ENCODE measurements at places on chromosomes 2 and 18.

- no peak for DNase-seq
These were observed 73.2 kb upstream of the NETO1 start for GRCh38 chr18:72940986-72941385.

DNA sequence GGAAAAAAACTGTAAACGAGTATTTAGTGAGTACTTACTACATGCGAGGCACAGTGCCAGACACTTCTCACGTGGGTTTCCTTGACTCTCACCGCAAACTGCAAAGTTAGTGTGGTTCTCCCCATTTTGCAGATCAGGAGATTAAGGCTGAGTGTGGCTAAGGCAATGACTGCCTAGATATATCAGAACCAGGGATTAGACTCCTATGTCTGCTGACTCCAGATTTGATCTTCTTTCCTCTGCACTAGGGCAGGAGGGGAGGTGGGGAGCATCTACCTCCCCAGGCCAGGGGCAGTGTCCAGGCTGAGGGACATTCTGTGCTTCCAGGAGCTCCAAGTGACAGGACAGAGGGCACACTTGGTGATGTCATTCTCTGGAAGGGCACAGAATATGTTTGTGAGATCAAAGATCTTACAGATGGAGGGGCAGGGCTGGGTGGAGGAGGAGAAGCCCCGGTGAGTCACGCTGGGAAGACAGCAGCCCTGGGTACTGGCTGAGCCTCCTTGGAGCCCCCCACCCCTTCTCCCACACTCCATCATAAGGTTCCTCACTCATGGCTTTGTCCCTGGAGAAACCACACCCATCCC, 92.4 kb downstream of the RHOB start:
- DNase-seq: no peak

- DNase-seq: no peak
These were observed 332.8 kb upstream of the RAB12 start for GRCh38 chr18:8276406-8276805.

DNA sequence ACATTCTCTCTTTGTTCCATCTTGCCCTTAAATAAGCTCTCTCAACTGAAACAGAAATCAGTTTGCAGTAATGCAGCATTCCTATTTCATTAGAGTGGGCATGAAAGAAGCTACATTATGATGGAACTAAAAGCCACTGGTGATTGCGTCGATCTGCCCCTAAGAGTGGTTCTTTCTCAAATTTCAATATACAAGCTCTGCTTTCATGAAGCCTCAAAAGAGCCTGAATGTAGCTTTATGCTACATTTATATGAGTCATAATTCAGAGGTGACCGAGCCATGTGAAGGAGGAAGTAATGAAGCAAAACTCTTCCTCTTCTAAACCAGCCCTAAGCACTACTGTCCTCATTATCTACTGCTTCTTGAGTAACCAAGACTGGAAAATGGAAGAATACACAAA, 64.8 kb upstream of the CYTIP start:
- peak; percentile 56 for DNase-seq

- no peak for DNase-seq
These were observed 89.1 kb downstream of the SCN2A start for GRCh38 chr2:165328272-165328671.

GRCh38 chr2:27897717-27898116, 7.2 kb downstream of the BABAM2 start:
- DNase-seq: peak; percentile 93

DNA sequence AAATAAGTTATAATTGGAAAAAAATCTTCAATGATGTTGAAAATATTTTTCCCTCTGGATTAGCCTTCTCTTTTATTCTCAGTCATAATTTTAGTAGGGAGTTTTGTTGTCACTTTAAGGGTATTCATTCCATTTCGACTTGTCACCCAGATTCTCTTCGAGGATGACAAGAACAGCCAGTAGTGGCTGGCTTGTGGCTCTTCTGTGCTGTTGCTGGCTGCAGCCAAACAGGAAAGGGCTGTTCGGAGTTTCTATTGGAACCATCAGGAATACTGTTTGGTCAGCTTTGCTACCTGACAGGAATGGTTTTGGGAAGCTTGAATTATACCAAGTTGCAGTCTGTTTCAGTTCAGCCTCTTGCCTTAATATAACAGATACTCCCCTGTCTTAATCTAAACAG, 41.6 kb downstream of the MGAT5 start:
- DNase-seq: no peak

DNA sequence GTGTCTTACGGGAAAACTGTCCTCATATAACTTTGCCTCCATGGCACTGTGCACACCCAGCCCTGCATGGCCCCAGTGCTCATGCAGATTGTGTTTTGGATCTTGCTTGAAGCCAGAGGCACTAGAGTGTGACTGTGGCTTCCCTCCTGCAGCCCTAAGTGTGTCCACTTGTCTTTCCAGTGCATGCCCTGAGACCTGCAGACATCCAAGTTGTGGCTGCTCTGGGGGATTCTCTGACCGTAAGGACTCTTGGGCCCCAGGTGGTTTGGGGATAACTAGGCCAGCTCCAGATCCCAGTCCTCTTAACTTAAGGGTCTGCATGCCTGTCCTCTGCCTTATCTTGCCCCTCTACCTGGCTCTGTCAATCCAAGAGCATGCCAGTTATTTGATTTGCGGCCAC, 96.6 kb downstream of the PLB1 start:
- no peak for DNase-seq

- DNase-seq: no peak
These were observed 22.7 kb downstream of the RPRM start for GRCh38 chr2:153455861-153456260.

DNA sequence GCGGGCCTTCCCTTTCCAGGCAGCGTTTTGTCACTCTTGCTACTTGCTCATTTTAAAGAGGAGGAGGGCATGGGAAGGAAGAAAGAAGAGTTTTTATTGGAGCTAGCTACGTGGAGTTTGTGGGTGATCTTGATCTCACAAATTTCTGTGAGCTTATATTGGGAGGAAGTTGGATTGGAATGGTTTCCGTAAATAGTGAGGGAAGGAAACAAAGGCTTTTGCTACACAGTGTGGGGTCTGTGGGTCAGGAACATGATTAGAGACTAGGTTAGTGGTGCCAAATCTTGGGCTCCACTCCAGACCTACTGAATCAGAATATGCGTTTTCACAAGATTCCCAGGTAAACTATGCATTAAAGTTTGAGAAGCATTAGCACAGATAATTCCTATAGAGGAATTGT, 8.1 kb downstream of the RALB start:
- DNase-seq: no peak

DNA sequence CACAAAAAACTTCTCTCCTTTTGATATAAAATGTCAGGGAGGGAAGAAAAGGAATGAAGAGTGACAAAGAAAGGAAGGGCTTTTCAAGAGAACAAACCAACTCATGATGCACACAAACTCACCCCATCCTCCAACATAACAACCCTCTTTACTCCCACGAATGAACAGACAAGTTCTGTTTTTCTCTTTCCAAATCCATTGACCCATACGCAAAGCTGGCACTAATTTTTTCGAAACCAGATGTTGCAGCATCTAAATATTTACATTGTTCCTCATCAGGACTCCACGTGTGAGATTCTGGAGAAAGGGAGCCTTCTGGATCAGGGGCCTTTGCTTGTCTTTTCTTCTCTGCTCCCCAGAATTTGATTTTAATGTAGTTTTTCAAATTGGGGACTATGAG, 143.3 kb upstream of the BCL2L11 start:
- DNase-seq: peak; percentile 84

- DNase-seq: no peak
These were observed 209.2 kb upstream of the SYT4 start for GRCh38 chr18:43486462-43486861.

GRCh38 chr2:35989040-35989439, 366.5 kb upstream of the CRIM1 start:
- DNase-seq: no peak

DNA sequence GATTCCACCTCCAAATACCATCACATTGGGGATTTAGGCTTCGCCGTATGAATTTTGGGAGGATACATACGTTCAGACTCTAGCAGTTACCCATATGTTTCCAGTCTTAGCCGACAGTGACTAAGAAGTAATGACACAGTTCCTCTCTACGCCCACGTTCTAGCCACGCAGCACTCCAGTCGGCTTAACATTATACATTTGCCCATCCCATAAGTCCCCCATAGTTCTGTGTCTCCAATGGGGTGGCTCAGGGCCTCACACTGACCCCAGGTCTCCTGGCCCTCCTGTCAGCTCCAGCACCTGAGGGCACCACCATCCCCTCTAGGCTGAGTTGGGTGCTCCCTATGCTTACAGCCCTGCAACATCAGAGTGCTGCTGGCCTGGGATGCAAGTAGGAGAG, 18.4 kb upstream of the CNDP2 start:
- DNase-seq: peak; percentile 26

Data from inflammatory macrophage treated with lipopolysaccharide for 1 hour (primary cell).